ENCODE measurements at places on chromosomes 11 and 22. TPM values are rescaled to one million over a fixed set of nuclear protein-coding genes. Genes with fewer than 3 reads are reported as not detected.

VSIG2 gene
- total RNA-seq = 1.4 TPM

NCAM1 gene
- 688 TPM for total RNA-seq

SYT12 gene
- 40.6 TPM for total RNA-seq

PHETA2 gene
- total RNA-seq = 1.8 TPM

KCNK4 gene
- 5.6 TPM for total RNA-seq

All from dorsolateral prefrontal cortex (tissue), 122 donors.